ENCODE measurements at places on chromosomes 6 and 20.

DNA sequence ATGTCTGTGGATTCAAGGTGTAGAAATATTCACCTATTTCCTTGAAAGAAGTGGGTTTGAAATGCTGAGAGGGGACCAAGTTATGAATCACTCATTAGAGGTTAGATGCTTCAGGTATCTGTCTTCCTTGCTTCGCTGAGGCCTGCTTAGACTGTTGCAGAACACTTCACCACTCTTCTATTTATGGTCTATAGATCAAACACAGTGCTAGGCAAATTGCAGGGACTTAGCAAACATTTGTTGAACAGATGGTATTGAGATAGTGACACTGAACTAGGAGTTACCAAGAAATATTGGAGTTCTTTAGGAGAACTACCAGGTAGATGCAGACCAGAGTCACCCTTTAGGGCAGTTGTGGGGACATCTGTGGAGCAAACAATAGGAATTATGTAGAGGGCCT lies 123.8 kb downstream of the RFPL4B start:
- DNase-seq, result no peak

DNA sequence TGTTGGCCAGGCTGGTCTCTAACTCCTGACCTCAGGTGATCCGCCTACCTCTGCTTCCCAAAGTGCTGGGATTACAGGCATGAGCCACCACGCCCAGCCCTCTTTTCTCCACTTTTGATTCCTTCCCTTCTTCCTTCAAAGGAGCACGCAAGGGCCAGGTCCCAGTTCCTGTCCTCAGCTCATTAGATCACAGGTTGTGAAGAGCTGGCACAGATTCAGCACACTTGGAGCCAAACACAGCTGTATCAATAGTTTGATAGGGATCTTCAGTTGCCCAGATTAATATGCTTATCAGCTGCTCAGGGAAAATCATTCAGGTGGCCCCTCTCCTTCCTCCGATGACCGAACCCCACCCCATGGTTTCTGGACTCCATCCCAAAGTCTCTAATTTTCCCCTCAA lies 14.4 kb upstream of the SLC22A23 start:
- peak; percentile 98 for DNase-seq

DNA sequence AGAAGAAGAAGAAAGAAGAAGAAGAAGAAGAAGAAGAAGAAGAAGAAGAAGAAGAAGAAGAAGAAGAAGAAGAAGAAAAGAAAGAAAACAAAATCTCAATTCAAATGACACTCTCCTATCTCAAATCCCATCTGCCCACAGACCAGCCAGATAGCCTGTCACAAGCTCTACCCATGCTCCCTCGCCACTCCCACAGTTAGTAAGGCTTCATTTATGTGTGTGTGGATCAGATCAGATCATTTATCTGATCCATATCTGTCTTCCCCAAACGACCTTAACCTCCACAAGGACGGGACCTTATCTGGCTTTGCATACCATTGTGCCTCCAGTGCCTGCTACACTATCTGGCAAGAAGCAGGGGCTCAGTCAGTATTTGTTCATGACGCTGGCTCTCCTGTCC lies 81.9 kb upstream of the RREB1 start:
- DNase-seq, result no peak

- DNase-seq, result no peak
These were observed 46.8 kb upstream of the FAM83C start for GRCh38 chr20:35339007-35339406.

GRCh38 chr6:162560891-162561290 lies 166.7 kb downstream of the PRKN start:
- DNase-seq, result no peak

DNA sequence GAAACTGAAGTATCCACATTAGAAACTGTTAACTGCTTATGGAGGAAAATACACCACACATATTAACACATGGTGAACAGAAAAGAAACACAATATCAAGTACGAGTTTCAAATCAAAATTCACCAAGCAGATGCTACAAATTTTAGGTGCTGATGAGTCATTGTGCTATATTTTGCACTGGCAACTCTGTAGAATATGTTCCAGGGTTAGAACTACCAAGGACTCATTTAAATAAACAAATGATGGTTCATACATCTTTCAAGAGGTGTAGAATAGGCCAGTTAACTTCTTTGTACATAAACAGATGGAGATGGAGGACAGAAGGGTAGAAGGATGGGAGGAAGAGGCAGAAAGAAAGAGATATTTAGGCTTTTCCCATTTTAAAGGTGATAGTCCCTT lies 184.9 kb downstream of the ARHGAP18 start:
- no peak for DNase-seq

DNA sequence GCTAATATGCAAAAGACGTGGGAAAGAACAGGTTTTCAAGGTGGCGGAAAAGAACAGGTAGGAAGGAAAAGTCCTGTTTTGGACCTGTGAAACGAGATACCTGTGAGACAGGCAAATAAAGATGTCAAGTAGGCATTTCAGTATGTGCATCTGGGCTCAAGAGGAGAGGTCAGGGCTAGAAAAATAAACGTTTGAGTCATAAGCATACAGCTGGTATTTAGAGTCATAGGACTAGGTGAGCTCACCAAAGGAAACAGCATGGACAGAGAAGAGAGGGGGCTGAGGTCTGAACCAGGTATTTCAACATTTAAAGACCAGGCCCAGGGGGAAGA lies 14.9 kb downstream of the MTFR2 start:
- peak; percentile 77 for DNase-seq

- peak; percentile 22 for DNase-seq
These were observed 21.9 kb upstream of the PLN start for GRCh38 chr6:118525913-118526780.

DNA sequence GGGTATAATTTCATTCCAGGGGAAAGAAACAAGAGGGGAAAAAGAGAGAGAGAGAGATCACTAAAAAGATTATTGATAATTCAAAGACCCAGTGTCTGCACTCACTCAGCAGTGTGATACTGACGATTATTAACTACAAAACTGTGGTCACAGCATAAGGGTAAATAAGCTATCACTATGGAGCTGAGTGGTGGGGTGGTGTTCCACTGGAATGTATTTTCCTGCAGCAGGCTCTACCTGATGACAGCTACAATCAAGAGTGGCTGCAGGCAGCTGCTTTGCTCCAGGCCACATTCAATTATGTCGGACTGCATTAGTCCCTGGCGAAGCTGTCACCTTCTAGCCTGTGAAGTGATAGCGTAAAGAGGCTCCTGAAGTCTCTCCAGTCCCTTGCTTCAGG lies 122.2 kb upstream of the TFAP2D start:
- DNase-seq, result no peak

GRCh38 chr6:112010328-112010727 lies 43.6 kb upstream of the CCN6 start:
- DNase-seq, result no peak

DNA sequence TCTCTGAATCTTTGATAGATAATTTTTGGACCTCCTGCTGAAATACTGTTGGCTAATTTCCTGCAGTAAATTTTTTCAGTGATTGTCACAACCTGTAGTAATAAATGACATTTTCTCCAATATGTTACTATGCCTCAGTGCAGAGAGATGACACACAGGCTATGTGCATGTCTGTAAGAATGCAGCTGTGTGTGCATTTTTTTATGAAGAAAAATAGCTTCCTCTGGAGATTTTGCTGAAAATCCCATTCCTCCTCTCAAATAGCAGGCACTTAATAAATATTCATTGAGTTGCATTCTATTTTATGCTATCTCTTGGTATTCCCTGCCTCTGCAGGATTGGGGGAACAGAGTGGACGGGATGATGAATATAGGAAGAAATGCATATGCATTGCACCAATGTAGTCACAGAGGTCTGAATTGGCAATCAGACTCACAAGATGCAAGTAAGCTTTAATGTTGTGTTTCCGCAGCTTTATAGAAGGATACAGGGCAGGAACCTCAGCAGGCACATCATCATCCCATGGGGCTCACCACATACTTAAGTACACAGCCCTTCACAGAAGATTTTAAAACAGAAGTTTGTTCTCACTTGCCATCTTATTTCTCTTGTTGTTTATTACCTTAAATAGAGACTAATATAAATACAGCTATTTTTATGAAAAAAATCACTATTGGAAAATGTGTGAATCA lies 474.7 kb downstream of the EPM2A start:
- DNase-seq, result no peak

- peak; percentile 30 for DNase-seq
These were observed at the start of gene TMEM181 for GRCh38 chr6:158559895-158560835. TMEM181 (plus strand) TSS chr6:158560091; CDS start chr6:158560225, 134 bp downstream.

GRCh38 chr20:33526769-33527168 lies 36.9 kb downstream of the CBFA2T2 start:
- DNase-seq, result no peak

GRCh38 chr6:92748131-92748530 lies 671.2 kb downstream of the EPHA7 start:
- DNase-seq, result no peak

DNA sequence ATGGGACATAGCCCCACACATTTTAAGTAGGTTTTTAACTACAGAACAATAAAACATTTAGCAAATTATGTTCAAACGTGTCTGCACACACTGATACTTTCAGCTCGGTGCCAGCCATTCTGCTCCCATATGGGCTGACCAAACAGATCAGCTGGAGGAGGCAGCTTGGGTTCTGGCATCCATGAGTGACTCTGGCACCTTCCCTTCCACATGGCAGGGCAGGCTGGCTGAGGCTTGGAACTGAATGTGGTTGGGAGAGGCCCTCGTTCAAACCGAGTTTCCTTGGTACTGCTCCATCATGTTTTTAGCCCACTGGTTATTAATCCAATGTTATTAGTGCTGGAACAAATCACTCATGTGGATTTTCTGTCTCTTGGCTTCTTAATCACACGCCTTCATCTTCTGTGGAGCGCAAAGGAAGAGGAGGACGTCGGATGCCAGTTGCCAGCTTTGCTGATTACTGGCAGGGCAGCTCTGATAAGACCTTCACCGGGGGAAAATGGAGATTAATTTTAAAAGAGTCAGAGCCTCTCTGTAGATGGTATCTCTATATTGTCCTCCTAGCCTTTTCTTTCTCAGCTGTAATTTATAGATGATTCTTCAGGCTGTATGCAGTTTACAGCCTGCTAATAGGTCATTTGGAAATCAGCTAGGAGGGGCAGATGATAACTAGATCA lies 93.1 kb upstream of the TIAM2 start:
- DNase-seq, result no peak

GRCh38 chr6:443621-444159 lies 52.1 kb downstream of the IRF4 start:
- no peak for DNase-seq

DNA sequence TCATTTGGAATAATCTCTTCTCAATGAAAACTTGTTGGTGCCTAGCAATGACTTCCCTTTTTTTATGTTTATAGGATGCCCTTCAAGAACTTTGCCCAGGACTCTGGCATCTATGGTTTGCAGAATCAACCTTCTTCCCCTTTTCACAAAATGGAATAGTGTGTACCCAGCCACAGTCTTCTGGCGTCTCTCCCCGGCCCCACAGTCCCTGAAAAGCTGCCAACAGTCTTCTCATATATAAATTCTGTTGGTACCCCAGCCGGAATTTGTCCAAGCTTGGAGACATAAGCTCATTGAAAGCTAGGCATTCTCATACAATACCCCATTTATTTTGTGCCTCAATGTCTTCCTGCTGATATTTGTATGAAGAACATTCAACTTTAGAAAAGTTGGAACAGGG lies 26.4 kb upstream of the MCM3 start:
- DNase-seq, result no peak

- no peak for DNase-seq
These were observed 5.9 kb upstream of the UNC93A start for GRCh38 chr6:167285077-167285770.
